Right cardiac atrium (tissue), 5 donors: ENCODE measurements at places on chromosomes 16 and 17.

GRCh38 chr16:70687102-70687511 is 1.3 kb upstream of the MTSS2 start:
- DNase-seq, result peak; percentile 19

DNA sequence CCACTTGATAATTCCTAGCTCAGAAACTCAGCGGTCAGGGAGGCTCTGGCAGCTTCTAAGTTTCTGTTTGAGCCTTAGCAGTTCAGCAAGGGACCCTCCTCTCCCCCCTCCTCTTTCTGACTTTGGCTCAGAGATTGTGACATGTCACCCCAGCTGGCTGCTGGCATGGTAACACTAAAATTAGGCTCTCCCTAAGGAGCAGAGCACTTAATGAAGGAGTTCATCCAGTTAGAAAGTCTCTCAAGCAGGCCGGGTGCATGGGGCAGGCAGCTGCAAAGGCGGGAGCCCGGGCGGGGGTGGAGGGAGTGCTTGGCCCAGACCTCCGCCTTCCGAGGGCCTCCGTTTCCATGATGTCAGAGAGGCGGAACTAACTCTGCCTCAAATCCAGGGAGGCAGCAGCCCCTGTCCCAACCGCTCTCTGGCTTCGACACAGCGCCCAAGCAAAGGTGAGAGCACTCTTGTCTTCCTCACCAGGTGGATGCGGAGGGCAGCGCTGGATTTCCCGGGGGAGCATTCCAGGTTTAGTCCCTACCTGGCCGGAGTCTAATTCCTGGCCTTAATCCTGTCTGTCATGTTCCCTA is 128.0 kb upstream of the PLCG2 start:
- DNase-seq, result peak; percentile 94

GRCh38 chr16:51030516-51030915 is 120.6 kb downstream of the SALL1 start:
- DNase-seq, result no peak

DNA sequence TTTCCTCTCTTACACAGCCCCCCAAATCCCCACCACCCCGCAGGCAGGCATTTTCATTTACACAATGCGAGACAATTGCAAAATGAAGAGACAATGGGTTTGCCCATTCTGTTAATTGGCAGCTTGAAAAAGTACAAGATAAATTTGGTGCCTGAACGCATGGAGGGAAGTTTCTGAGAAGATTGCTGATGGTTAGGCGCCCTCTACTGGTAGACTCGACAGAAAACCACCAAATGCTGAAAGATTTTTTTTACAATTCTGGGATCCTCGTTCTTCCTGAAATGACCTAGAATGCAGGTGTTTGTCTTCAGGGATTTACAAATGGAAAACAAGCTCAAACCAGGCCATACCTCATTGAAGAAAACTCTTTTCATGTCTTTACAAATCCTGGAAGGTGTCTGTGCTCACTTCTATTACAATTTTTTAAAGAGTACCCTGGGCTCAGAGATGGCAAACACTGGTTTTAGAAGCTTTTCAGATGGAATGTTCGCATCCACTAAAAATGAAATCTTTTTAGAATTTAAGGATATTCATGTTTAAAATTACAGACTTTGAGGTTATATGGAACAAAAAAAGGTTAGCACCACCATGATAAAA is 338.5 kb downstream of the PMP22 start:
- DNase-seq, result no peak

- no peak for DNase-seq
Measured at GRCh38 chr16:67844497-67844896, 2.2 kb upstream of the NUTF2 start.

DNA sequence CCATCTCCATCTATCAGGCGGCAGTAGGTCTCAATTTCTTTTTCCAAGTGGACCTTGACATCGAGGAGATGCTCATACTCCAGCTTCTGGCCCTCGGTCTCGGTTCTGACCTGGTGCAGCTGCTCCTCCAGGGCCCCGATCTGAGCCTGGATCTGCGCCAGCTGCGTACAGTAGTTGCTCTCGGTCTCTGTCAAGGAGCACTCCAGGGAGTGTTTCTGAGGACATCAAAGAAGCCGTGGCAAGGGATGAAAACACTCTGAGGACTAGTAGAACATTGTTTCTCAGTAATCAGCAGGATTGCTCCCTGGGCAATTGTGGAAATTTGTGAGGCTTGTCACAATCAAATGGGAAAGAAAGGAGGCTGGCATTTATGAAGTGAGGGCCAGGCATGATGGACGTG is 5.9 kb downstream of the KRT28 start:
- peak; percentile 42 for DNase-seq

GRCh38 chr17:8444494-8444893 is 8.8 kb downstream of the NDEL1 start:
- no peak for DNase-seq

GRCh38 chr17:63337579-63337978 is 108.5 kb downstream of the CYB561 start:
- no peak for DNase-seq

GRCh38 chr17:41060052-41060604 is at the start of gene KRTAP2-3:
TSS of gene KRTAP2-3 (minus strand) at chr17:41060114. CDS start at chr17:41060050, 64 bp downstream.
- DNase-seq, result no peak

GRCh38 chr17:47801906-47802305 is 19.7 kb downstream of the OSBPL7 start:
- no peak for DNase-seq

DNA sequence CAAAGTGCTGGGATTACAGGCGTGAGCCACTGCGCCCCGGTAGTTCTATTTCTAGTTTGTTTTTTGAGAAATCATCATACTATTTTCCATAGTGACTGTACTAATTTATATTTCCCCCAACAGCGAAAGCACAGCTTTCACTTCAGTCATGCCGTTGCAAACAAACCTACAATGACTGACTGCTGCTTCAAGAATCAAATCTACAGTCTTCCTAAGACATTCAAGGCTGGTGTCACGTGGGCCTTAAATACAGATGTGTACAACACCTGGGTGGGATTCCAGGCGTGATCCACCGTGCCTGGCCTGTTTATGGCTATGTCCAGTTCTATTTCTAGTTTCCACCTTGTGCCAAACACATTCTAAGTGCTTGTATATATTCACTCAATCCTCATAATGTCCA is 72.0 kb downstream of the ABCC6 start:
- no peak for DNase-seq

- DNase-seq, result no peak
Measured at GRCh38 chr16:72769876-72770275, 278.1 kb downstream of the ZFHX3 start.

GRCh38 chr17:38743556-38744171 is 4.5 kb downstream of the PCGF2 start:
- peak; percentile 44 for DNase-seq

DNA sequence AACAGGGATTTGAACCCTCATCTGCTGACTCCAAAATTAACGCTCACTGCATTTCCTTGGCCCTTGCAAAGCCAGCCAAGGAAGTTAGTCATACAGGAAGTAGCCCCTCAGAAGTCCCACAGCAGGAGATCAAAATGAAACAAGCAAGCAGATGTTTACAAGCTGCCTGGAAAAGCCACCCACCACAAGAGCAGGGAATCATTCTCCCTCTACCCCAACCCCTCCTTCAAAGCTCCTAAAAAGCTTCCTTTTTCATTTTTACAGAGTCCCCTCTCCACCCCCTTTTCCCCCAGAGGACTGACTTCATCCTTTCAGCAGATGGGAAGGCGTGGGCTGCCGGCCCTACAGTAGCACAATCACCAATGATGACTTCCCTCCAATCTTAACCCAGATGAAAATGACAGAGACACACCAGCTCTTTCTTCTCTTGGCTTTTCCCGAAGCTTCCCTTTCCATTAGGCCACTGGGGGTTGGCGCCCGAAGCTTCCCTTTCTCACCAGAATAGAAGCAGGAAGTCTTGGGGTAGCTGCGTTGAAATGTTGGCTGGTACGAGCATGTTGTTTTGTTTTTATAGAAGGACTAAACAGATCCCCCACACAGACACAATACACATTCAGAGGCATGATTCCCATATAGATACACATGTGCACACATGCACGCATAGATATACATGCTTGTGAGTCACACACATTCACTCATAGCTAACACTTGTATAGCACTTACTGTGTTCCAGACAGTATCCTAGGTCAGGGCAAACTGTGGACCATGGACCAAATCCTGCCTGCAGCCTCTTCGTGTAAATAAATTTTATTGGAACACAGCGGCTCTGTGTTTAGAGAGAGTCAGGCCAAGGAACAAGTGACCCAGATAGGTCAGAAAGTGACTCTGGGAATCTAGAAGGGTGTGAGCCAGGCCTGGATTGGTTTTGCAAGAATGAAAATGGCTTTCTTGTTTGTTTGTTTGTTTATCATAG is 17.4 kb downstream of the ITPRIPL2 start:
- DNase-seq, result peak; percentile 38

- no peak for DNase-seq
Measured at GRCh38 chr17:60874772-60875171, 197.1 kb downstream of the BCAS3 start.

DNA sequence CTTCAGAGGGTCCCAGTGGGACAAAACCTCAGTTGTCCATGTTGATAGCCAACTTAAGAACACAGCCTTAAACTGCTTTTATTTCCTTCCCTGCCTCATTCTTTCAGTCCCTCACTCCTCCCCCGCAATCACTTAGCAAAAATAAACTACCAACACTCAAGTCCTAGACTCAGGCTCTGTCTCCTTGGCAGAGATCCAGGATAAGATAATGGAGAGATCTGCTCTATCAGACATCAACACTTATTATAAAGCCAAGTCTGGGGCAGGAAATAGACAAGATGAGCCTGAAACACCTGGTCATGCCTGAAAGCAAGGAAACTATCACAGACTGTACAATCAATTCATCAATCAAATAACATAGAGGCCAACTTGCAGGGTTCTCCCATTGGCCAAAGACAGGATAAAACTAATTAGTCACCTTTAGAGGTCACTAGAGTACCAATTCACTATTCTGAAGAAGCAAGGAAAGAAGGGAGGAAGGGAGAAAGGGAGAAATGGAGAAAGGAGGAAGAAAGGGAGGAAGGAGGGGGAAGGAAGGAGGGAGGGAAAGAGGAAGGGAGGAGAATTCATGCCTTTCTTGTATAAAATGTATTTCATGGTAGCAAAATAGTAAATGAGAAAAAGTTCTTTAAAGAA is 15.7 kb downstream of the HYDIN start:
- no peak for DNase-seq

DNA sequence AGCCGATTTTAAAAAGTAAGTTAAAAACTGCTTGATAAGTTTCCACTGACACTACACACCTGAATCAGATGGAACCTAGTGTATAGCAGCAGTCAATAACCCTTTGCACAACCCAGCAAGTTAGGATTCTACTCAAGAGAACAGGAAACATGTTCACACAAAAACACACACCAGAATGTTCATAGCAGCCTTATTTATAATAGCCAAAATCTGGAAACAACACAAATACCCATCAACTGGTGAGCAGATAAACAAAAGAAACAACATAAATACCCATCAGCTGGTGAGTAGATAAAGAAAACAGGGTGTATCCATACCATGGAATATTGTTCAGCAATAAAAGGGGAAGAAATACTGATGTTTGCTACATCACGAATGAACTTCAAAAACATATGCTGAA is 2.7 kb upstream of the CDH11 start:
- DNase-seq, result no peak

GRCh38 chr16:46808997-46809396 is 22.0 kb downstream of the C16orf87 start:
- DNase-seq, result no peak

DNA sequence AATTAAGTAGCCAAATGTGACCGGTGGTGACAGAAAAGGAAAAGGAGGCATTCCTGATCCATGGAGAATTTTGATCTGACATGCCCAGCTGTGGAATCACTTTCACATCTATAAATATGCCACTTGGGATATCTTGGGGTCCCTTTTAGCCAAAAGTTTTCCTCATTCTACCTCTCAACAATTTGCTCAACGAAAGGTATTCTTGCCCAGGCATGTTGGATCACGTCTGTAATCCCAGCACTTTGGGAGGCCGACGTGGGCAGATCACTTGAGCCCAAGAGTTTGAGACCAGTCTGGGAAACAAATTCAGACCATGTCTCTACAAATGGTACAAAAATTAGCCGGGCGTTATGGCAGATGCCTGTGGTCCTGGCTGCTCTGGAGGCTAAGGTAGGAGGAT is 24.3 kb downstream of the LITAF start:
- no peak for DNase-seq

DNA sequence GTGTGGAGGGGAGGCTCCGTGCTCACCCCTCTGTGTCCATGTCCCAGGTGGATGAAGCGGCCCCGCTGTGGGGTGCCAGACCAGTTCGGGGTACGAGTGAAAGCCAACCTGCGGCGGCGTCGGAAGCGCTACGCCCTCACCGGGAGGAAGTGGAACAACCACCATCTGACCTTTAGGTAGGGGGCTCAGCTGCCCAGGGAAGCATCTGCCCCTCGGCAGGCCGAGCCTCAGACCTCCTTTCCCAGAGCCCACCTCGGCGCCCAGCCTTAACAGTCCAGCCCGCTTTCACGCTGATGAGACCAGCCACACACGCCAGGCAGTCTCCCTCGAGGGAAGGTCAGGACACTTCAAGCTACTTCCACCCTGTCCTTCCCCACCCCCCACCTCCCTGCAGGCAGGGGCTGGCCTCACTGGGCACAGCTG is 12.7 kb downstream of the MMP15 start:
- no peak for DNase-seq

- DNase-seq, result no peak
Measured at GRCh38 chr17:49120166-49120565, 12.4 kb upstream of the B4GALNT2 start.

GRCh38 chr17:43576563-43577229 is 30.6 kb upstream of the ETV4 start:
- peak; percentile 84 for DNase-seq

GRCh38 chr17:49727380-49727779 is 19.6 kb upstream of the SLC35B1 start:
- DNase-seq, result peak; percentile 12

DNA sequence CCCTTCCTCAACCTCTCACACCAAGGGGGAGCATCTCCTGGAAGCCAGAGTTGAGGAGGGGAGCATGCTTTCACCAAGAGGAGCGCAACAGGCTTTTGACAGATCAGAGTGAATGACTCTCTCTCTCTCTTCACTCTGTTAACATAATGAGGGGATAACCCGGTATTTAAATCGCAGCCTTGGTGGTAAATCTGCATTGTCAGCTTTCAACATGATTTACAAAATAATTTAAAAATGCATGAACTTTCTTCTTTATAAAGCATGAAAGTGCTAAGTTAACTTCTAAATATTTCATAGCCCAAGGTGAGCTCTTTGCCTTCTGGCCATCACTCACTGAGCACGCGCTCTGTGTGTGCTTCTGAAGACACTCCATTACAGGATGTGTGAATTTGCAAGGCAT is 61.8 kb downstream of the TMEM114 start:
- DNase-seq, result no peak
